ENCODE measurements at places on chromosomes 5 and 9. TPM values are rescaled to one million over a fixed set of nuclear protein-coding genes. Genes with fewer than 3 reads are reported as not detected.

The FAM163B gene
- not detected for total RNA-seq

The GAS1 gene
- total RNA-seq, result 48.3 TPM

The GRPEL2 gene
- 9.7 TPM for total RNA-seq

The FAM200C gene
- total RNA-seq, result 3.0 TPM

The GABBR2 gene
- total RNA-seq, result 0.43 TPM

The PLPP7 gene
- total RNA-seq, result 1.7 TPM

The ORM2 gene
- not detected for total RNA-seq

The GPR150 gene
- 0.32 TPM for total RNA-seq

The NUTM2F gene
- not detected for total RNA-seq

The TAF11L9 gene
- not detected for total RNA-seq

The IFNA13 gene
- total RNA-seq, result not detected

The CLIC3 gene
- 8.2 TPM for total RNA-seq

The RORB gene
- 2.0 TPM for total RNA-seq

The TGFBR1 gene
- total RNA-seq, result 38.3 TPM

The SLC6A3 gene
- total RNA-seq, result not detected

The PCDHGA6 gene
- 3.9 TPM for total RNA-seq

The SELENOP gene
- 87.6 TPM for total RNA-seq

The MIER3 gene
- 9.6 TPM for total RNA-seq

The GABRG2 gene
- under 0.01 TPM for total RNA-seq

The TSTD2 gene
- 17.6 TPM for total RNA-seq

The NXNL2 gene
- 0.77 TPM for total RNA-seq

The NR5A1 gene
- not detected for total RNA-seq

The CEL gene
- 0.32 TPM for total RNA-seq

The SPATA31A3 gene
- total RNA-seq, result not detected
